Activated CD4-positive, alpha-beta T cell treated with anti-CD3 and anti-CD28 coated beads, Interleukin-2, amount 50 U/mL, for 4 hours (primary cell): ENCODE measurements at places on chromosomes 4 and X.

- DNase-seq, result no peak
Measured at GRCh38 chr4:10124167-10124930, 7.8 kb upstream of the WDR1 start.

DNA sequence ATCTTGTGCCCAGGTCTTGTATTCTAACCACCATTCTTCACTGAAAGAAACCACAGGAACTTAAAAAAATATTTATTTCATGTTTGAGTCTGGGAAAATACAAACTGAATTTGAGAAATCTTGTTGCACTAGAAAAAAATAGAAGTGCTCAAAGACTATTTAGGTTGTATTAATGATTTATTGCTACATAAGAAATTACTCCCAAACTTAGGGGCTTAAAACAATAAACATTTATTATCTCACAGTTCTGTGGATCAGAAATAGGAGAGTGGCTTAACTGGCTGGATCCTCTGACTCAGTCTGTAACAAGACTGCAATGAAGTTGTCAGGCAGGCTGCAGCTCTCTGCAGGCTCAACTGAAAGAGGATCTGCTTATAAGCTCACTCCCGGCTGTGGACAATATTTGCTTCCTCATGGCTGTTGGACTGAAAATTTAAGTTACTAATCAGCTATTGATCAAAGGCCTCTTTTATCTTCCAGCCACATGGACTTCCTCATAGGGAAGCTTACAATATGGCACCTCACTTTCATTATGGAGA, 295.4 kb upstream of the FAM241A start:
- no peak for DNase-seq

- DNase-seq, result no peak
Measured at GRCh38 chr4:73718375-73719373, 21.7 kb upstream of the CXCL8 start.

DNA sequence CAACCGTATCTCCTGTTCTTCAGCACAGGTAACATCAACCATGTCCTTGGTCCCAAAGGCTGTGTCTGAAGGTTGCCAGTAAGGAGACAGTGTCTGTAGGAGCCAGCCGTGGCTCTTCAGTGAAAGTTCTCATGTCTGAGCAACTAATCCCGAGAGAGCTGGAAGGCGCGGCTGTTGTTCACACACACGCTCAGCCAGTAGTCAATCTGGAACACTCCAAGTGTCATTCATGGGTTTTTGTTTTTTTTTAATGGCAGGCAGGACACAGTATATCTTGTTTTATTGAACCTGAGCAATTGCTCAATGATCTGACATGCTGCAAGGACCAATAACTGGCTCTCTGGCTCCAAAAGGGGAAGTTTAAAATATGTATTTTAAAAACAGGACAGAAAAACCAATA, 48.4 kb upstream of the MAP3K15 start:
- no peak for DNase-seq
